IPS DF 6.9 (cell line): ENCODE measurements at places on chromosomes 1 and 21.
A peak's percentile ranks its signal among the peaks of the same experiment; 100 is the strongest.

DNA sequence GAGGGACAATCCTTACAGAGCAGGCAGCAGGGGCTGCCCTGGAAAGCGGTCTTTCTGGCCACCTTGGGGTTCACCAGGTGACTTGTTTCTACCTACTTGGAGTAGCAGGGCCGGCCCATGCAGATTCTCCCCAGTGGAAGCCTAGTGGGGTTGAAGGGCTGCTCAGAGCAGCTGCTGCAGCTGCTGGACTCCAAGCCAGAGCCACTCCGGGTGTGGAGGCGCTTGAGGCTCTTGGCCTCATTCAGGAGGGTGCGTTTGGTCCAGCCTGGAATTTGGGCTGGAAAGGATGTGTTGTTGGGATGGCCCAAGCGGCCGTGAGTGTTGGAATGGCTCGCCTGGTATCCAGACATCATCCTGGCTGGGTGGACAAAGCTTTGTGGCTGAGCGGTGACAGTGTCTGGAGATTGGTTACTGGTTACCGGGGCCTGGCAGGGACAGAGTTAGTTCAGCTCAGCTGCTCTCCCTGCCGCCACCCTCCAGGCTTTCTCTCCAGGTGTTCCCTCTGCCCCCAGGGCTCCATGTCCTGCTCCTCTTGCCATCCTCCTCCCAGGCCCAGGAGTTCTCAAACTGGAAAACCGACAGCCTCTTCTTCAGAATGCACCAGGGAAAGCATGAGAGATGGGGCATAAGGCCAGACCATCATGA lies 14.2 kb upstream of the HSPG2 start:
- H3K4me1 ChIP-seq = peaks cover 6% of the 10 kb centered on the region
- no peak overlapping the region for H3K27ac ChIP-seq
- H3K27me3 ChIP-seq = no peaks in the 10 kb centered on the region
- H3K36me3 ChIP-seq = no peaks in the 10 kb centered on the region

GRCh38 chr1:113519556-113519955 lies 129.2 kb downstream of the MAGI3 start:
- no peak overlapping the region for H3K27ac ChIP-seq
- no peak overlapping the region for H3K4me3 ChIP-seq
- H3K36me3 ChIP-seq = no peaks in the 10 kb centered on the region
- no peaks in the 10 kb centered on the region for H3K27me3 ChIP-seq
- no peaks in the 10 kb centered on the region for H3K4me1 ChIP-seq
- DNase-seq = no peak

GRCh38 chr1:93081716-93082115 lies 2.6 kb downstream of the MTF2 start:
- H3K4me3 ChIP-seq = no peak overlapping the region
- H3K36me3 ChIP-seq = peaks cover 2% of the 10 kb centered on the region; the same call in 1 of the 2 replicates
- no peaks in the 10 kb centered on the region for H3K4me1 ChIP-seq
- DNase-seq = no peak
- H3K27ac ChIP-seq = no peak overlapping the region

GRCh38 chr1:3599286-3599811 lies 12.0 kb downstream of the MEGF6 start:
- peaks cover 6% of the 10 kb centered on the region for H3K4me1 ChIP-seq
- no peaks in the 10 kb centered on the region; the same call in 1 of the 2 replicates for H3K36me3 ChIP-seq
- H3K27ac ChIP-seq = no peak overlapping the region
- H3K4me3 ChIP-seq = no peak overlapping the region

- peaks cover 8% of the 10 kb centered on the region for H3K4me1 ChIP-seq
- DNase-seq = no peak
- no peaks in the 10 kb centered on the region for H3K27me3 ChIP-seq
- H3K36me3 ChIP-seq = no peaks in the 10 kb centered on the region
- no peak overlapping the region for H3K27ac ChIP-seq
Measured at GRCh38 chr1:157238585-157238984, 100.4 kb upstream of the ETV3 start.

DNA sequence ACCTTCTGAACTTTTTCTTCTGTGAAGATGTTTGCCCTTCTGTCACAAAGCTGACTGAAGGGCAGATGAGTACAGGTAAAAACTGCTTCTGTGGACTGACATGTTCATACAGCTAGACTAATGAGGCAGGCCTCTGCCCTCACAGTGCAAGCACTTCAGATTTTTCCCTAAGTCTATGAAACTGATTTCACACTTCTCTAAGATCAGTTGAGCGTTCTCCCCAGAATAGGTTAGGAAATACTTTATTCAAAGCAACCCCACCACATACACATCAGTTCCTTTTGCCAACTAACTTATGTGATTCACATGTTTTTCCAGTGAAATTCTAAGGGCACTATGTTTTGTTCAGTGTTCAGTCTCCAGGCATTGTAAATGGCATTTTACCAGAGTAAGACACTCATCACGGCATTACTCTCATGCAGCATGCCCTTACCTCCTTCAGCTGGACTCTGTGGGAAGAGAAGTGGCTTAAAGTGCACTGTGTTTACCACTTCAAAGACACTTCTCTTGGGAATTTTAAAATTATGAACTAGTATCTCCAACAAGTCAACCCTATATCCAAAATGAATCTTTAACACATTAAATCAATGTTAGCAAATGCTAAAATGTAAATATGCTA lies 5.4 kb upstream of the PSMG1 start:
- H3K4me1 ChIP-seq = no peaks in the 10 kb centered on the region
- no peaks in the 10 kb centered on the region for H3K36me3 ChIP-seq
- H3K27me3 ChIP-seq = no peaks in the 10 kb centered on the region
- DNase-seq = no peak

- H3K4me1 ChIP-seq = no peaks in the 10 kb centered on the region
- no peaks in the 10 kb centered on the region for H3K36me3 ChIP-seq
- no peaks in the 10 kb centered on the region for H3K27me3 ChIP-seq
- no peak for DNase-seq
Measured at GRCh38 chr1:55962472-55962871, 616.9 kb downstream of the PLPP3 start.

DNA sequence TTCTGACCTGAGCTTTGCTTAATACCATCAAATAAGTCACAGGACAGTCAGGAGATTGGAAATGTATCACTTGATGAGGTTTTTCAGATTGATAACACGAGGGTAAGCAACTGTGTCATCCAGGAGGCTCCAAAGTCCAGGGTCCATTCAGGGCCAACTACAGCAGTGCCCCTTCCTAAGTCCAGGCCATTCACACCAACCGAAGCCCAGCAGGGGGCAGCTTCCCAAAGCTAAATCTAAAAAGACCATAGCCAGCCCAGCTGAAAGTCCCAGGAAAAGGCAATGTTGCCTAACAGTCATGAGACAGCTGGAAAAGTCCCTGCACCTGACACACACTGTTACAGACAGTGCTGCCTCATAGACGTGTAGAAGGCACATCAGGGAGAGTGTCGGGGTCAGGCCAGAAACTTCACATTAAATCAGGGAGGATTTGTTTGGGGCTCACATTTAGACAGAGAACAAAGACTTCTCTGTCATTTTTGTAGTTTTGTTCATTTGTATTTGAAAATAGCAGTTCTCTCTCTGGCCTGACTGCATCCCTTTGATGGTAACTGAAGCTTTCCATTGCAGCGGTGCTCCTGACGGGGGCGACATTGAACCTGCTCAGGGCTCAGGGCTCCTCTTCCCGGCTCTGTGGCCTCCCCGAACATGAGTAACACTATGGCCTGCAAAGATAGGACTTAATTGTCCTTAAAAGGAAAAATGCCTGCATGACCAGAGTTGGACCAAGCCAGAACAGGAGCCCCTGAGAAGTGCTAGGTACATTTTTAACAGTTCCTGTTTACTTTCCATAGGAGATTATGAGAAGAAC lies 200.4 kb downstream of the NRIP1 start:
- DNase-seq = peak; percentile 37
- H3K4me1 ChIP-seq = no peaks in the 10 kb centered on the region
- no peak overlapping the region for H3K27ac ChIP-seq
- no peaks in the 10 kb centered on the region for H3K27me3 ChIP-seq
- no peaks in the 10 kb centered on the region for H3K36me3 ChIP-seq
- H3K4me3 ChIP-seq = no peak overlapping the region

- no peak overlapping the region for H3K27ac ChIP-seq
- no peaks in the 10 kb centered on the region for H3K27me3 ChIP-seq
- no peak for DNase-seq
- H3K36me3 ChIP-seq = no peaks in the 10 kb centered on the region
Measured at GRCh38 chr1:247561711-247562110, 12.8 kb downstream of the GCSAML start.

DNA sequence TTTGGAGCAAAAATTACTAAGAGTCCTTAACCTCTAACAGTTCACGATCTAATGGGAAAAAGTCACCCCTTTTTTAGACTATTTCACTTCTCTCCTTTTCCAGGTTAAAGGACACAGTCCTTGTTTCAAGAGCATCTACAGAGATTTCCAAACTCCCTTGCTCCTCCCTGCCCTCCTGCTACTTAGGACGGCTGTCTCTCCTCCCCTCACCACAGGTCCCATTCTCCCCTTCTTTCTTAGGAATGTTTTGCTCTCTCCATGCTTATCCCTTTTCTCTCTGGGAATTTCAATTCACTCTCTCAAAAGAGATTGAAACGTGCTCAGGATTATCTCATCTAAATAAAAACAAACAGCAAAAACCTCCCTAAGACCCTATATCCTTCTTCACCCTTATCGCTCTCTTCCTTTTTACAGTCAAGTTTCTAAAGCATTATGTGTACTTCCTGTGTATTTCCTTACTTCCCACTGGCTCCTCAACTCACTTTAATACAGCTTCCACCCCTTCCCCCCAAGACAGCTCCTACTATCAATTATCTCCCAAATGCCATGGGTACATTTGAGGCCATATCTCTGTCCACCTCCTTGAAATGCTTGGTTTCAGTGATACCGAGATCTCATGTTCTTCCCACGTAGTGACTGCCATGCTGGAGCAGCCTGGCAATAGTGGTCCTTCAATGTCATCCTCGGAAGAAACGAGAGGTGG lies 43.2 kb upstream of the ZNF281 start:
- H3K27ac ChIP-seq = no peak overlapping the region
- no peaks in the 10 kb centered on the region for H3K27me3 ChIP-seq
- no peak overlapping the region for H3K4me3 ChIP-seq
- H3K4me1 ChIP-seq = peaks cover 5% of the 10 kb centered on the region; the same call in 1 of the 2 replicates
- no peak for DNase-seq

DNA sequence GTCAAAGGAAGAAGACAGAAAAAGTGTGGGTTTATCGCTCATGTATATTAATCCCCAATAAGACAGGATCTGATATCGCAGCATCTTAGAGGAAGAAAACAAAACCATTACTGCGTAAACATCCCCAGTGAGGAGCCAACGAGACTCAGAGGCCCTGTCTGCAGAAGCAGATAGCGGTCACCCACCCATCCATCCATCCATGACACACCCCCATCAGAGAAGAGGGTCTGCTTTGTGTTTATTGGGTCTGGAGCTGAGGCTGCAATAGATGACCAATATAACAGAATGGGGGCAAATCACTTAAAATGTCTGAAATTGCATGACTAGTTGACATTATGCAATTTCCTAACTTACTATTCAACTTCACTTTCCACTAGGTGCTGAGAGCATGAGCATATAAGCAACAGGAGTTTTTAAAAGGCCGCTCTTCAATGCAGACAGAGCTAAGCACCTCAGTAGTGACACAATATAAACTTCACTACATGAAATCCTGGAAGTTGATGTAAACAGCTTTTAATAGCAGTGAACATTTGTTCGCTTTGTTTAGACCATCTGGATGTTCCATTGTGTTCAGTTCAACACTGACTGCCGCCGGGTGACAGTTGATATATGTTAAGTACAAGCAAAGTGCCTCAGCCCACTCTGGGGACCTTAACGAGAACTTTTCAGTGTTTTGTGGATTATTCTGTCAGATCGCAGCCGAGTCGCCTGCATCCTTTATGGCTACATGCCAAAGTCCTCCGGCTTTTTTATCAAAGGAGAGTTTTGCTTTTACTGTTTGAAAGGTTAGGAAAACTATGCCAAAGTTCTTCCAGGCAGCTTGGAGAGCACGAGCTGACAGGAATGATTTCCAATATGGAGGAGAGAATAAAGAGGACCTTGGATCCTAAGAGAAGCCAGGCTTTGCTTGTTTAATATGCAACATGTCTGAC lies 167.5 kb downstream of the ZNF281 start:
- no peak overlapping the region for H3K27ac ChIP-seq
- no peak for DNase-seq
- no peaks in the 10 kb centered on the region for H3K36me3 ChIP-seq

- H3K4me3 ChIP-seq = no peak overlapping the region
- no peaks in the 10 kb centered on the region for H3K27me3 ChIP-seq
- no peak for DNase-seq
- H3K36me3 ChIP-seq = no peaks in the 10 kb centered on the region
Measured at GRCh38 chr1:205976708-205977401, 26.3 kb downstream of the RAB7B start.

DNA sequence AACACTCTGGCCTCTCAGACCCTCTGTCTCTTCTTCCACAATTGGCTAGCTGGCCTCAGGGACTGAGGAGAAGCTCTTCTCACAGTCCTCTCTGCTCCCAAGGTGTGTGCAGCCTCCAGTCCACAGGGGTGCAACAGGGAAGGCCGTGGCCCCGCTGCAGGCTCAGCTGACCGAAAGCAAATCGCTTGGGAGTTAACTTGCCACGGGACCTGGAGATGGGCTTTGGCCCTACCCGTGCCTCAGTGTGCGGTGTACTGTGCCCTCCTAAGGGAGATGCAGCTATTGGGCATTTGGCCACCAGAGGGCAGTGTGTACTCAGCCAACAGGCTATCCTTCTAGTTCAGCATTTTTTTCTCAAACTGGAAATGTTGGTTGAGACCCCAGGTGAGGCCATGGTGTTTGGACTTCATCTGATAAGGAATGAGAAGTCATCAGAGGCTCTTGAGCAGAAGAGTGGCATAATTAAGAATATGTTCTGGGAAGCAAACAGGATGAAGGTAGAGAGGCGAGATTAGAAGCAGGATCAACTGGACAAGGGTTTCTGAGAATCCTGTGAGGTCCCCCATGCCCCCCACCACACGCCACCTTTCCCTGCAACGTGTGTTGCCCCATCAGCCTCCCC lies 42.5 kb upstream of the TMEM125 start:
- peak; percentile 86 for DNase-seq
- no peaks in the 10 kb centered on the region for H3K27me3 ChIP-seq
- no peaks in the 10 kb centered on the region for H3K36me3 ChIP-seq
- no peaks in the 10 kb centered on the region for H3K4me1 ChIP-seq
- no peak overlapping the region for H3K27ac ChIP-seq

DNA sequence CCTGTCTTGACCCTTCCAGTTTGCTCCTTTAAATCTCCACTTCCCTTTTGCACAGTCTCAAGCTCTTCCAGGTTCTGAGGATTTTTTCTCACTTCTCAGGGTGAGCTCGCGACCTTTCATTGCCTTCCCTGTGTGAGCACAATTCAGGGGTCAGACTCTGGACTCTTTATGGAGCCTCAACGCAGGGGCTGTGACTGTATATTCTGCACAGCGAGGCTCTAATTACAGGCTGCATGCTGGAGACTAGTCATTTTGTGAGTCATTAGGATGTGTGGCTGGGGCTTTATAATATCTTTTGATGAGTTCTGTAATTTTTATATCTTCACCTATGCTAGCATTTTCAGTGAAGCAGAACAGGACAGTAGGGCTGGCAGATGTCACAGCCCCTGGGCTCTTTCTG lies 270.7 kb downstream of the KAZN start:
- H3K36me3 ChIP-seq = no peaks in the 10 kb centered on the region
- no peaks in the 10 kb centered on the region for H3K4me1 ChIP-seq
- no peak for DNase-seq
- no peak overlapping the region for H3K4me3 ChIP-seq
- H3K27me3 ChIP-seq = no peaks in the 10 kb centered on the region
- no peak overlapping the region for H3K27ac ChIP-seq
